ENCODE measurements at places on chromosomes 16 and 17.
A peak's percentile ranks its signal among the peaks of the same experiment; 100 is the strongest.

- no peak for DNase-seq
These were observed 117.9 kb downstream of the SPACA3 start for GRCh38 chr17:33109336-33110072.

DNA sequence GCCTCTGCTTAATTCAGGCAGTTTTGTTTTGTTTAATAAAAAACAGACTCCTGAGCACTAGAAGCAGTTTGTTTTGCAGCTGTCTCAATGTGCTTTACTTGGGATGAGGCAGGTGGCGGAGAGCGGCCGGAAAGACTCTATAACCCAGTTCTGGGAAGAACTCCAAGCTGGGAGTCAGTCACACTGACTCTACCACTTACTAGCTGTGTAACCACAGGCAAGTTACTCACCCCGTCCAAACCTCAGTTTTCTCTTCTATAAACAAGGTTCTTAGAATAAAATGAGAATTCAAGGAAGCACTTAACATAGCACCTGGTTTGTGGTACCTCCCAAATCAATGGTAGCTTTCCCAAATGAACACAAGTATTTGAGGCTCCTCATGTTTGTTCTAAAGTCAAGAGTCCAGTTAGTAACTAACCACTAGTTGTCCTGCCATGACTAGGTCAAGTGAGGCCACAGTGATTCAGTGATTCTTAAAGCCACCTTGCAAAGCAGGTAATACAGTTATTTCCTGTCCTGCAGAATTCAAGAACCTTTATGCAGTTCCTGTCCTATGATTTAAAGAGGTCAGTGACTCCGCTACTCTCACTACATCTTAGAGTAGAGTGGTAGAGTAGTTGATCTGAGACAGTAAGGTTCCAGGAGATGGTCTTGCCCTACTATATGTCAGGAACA lies 2.7 kb downstream of the TXNDC17 start:
- peak; percentile 16 for DNase-seq

GRCh38 chr17:43025766-43026537 lies 921 bp downstream of the RND2 start:
- no peak for DNase-seq

- no peak for DNase-seq
These were observed 23.7 kb downstream of the CNGB1 start for GRCh38 chr16:57947261-57947660.

DNA sequence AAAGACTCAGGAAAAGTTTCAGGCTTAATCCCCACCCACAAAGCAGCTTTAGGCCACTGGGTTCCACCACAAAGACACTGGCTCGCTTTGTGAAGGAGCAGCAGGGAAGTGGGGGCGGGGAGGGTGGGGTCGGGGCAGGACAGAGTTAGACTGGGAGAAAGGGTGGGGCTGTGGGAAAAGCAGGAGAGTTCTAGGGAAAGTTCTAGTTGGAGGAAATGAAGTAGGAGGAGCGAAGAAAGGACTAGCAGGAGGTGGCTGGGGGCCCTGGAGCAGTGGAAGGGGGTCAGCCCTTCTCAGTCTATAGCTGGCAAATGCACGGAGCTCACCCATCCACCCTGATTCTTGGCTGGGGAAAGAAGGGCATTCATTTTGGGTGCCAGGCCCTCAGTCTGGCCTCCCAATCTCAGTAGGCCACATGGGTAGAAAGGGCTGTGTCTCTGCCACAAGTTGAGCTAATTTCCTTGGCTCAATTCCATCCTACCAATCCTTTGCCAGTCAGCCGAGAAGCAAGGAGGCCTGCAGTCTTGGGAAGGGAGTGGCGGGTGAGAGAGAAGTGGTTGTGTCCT lies 4.6 kb downstream of the INPP5K start:
- DNase-seq, result no peak

DNA sequence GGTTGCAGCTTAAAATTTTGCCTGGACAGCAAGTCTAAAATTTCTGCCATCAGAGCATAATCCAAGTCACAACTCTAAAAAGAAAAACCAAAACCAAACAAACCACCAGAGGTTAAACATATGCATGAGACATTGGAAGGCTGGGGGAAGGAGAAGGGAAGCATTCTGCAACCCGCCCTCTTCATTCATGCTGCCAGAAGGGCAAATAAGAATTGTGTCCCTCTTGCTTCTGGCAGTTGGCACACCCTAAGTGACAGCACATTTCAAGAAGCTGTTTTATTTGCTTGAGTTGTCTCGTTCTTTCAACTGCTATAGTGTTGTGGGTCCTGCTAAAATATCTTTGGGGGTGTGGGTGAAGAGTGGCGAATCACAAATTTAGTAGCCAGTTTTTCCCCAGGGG lies 99.6 kb downstream of the SKAP1 start:
- no peak for DNase-seq

GRCh38 chr16:66273644-66274334 lies 92.7 kb upstream of the CDH5 start:
- no peak for DNase-seq
